Activated CD4-positive, alpha-beta T cell treated with anti-CD3 and anti-CD28 coated beads, Interleukin-2, amount 50 U/mL, for 16 hours (primary cell): ENCODE measurements at places on chromosomes 1 and 21.

DNA sequence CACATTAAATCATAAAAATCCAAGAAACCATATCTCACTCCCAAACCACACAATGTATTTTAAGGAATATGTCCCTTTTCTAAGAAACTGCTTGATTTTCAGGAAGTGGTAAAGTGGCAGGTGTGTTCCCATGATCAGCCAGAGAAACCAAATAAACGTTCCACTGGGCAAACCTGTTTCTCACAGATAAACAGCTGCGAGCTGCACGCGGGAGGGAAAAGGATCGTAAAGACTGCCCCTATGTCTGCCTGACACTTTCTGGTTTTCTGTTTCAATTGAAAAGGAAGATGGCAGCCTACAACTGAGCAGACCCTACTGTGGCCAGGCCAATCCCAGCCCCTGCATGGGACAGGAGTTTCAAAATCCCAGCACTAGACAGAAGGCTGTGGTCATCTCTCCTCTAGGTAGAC, 36.6 kb downstream of the HIVEP3 start:
- DNase-seq: no peak

GRCh38 chr21:46459356-46460112, 843 bp downstream of the DIP2A start:
- DNase-seq: no peak

- no peak for DNase-seq
These were observed 59.9 kb upstream of the PRRX1 start for GRCh38 chr1:170604065-170604464.

GRCh38 chr21:28375708-28376385, 616.8 kb downstream of the LTN1 start:
- DNase-seq: no peak

GRCh38 chr1:93257889-93258288, 77.4 kb downstream of the CCDC18 start:
- no peak for DNase-seq
